ENCODE measurements at places on chromosomes 3 and 15.
A peak's percentile ranks its signal among the peaks of the same experiment; 100 is the strongest.

- DNase-seq, result no peak
Observed at GRCh38 chr15:88389120-88389519, 78.1 kb downstream of the MRPL46 start.

- DNase-seq, result no peak
Observed at GRCh38 chr3:16837602-16838001, 47.2 kb upstream of the PLCL2 start.

DNA sequence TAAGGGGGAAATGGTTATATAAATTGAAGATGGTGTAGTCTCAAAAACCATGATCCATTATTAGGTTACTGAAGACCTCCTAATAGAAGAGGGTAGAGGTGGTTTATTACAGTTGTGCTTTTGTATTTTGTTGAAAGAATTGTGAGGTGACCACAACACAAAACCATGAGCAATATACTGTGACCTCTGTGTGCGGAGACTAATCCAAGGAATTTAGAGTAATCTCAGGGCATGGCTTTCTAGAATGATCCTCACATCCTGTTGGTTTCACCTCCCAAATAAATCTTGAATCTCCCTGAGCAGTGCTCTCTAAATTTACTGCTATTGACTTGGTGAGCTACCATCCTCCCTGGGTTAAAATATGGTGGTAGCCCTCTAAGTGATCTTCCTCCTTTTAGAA, 52.3 kb downstream of the PTPRG start:
- no peak for DNase-seq

DNA sequence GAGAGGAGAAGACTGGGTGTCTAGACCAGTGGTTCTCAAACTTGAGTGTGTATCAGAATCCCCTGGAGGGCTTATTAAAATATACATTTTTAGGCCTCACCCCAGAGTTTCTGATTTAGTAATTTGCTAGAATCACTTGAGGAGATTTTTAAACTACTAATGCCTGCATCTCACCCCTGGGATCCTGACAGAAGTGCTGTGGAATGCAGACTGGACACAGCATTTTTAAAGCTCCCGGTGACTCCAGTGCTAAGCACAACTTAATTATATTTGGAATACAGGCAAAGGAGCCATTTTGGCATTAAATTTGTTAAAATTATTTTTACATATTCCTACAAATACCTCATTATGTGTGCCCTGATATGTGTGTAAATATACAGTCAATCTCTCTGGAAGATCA, 26.7 kb upstream of the COL6A6 start:
- DNase-seq, result no peak

- no peak for DNase-seq
Observed at GRCh38 chr15:39530480-39531342, 50.2 kb upstream of the THBS1 start.

- no peak for DNase-seq
Observed at GRCh38 chr3:81955878-81956277, 194.4 kb upstream of the GBE1 start.

DNA sequence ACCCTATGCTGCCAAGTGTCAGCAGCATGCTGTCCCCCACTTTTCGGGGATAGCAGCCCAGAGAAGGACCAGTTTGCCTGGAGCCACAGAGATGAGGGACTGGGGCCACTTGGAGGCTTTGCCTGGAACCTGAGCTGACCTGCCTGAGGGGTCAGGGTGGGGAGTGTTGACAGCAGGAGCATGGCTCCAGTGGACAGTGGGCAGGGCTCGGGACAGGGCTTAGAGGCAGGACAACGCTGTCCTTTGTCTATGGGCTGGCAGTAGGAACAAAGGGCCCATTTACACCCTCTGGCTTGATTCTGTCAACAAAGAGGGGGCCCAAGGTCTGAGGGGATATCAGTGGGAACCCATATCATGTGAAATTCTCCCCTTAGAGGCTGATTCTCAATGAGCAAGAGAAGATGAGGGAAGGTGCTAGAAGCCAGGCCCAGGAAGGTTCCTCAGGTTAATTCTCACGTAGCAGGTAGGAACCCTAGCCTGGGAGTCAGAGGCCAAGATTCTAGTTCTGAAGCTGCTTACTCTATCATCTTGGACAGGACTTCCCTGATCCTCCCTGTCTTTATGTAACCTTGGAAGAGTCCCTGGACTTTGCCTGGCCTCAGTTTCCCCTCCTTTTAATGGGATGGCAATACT, 29.7 kb upstream of the HHATL start:
- no peak for DNase-seq

DNA sequence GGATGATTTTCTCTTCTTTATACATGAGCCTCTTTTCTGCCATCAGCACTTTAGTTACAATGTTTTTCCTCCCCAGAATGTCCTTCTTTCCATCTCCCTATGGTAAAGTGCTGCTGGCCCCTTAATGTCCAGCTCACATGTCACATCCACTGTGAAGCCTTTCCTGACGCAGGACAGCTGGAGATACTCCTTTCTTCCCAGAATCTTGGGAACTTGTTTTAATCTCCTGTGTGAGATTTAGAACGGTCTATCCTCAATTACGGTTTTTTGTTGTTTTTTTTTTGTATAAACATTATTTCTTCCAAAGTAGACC, 147.7 kb upstream of the TSC22D2 start:
- DNase-seq, result no peak

GRCh38 chr15:57406062-57406772, 29.9 kb downstream of the CGNL1 start:
- no peak for DNase-seq

- DNase-seq, result no peak
Observed at GRCh38 chr3:196638861-196639482, 522 bp upstream of the NRROS start.

- no peak for DNase-seq
Observed at GRCh38 chr15:57411945-57412768, 35.9 kb downstream of the CGNL1 start.

DNA sequence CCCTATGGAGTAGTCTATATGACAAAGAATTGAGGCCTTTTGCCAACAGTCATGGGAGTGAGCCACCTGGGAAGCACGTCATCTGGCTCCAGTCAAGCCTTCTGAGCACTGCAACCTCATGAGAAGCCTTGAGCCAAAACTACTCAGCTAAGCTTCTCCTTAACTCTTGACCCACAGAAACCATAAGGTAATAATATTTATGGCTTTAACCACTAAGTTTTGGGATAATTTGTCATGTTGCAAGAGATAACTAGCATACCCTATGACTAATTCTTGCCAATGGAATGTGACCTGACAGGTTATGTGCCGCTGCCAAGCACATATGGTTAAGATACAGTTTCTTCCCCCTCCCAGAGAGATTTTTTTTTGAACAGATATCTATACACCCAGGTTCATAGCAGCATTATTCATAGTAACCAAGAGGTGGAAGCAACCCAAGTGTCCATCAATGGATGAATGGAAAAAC, 11.8 kb upstream of the SLC6A11 start:
- no peak for DNase-seq

GRCh38 chr3:54358969-54359694, 236.8 kb downstream of the CACNA2D3 start:
- DNase-seq, result no peak

- DNase-seq, result no peak
Observed at GRCh38 chr3:110711851-110712516, 359.6 kb upstream of the NECTIN3 start.

DNA sequence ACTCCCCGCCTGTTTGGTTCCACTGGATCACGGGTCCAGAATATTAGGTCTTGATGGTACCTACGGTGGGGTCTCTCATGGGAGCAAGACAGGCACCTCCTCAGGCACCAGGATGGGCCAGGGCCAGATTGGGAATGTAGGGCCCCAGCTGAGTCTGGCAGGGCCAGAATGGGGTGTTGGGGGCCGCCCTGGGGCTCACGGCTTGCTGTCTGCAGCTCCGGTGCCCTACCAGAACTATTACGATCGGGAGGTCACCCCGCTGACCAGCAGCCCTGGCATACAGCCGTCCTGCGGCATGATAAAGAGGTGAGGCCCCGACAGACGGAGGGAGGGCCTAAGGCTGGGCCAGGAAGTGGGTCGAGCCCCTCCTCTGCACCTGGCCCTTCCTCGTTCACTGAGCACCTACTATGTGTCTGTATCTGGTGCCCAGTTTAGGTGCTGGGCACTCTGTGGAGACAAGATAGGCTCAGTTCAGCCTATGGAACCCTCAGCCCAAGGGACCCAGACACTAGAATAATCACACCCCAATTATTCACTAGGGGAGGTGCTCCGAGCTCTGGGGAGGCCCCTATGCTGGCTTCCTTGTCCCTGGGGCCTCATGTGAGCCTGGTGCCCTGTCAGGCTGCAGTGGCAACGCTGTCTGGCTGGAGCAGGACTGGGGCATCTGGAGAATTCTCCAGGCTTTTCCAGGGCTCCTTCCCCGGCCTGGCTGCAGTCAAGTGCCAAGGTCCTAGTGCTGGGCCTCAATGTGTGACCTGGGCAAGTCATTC, 37.9 kb downstream of the PSTPIP1 start:
- DNase-seq, result no peak

GRCh38 chr15:86155551-86155950, 75.9 kb downstream of the AGBL1 start:
- DNase-seq, result no peak

- DNase-seq, result no peak
Observed at GRCh38 chr3:188336178-188336577, 182.2 kb downstream of the LPP start.

GRCh38 chr3:185646382-185647133, 60.5 kb downstream of the SENP2 start:
- DNase-seq, result no peak

DNA sequence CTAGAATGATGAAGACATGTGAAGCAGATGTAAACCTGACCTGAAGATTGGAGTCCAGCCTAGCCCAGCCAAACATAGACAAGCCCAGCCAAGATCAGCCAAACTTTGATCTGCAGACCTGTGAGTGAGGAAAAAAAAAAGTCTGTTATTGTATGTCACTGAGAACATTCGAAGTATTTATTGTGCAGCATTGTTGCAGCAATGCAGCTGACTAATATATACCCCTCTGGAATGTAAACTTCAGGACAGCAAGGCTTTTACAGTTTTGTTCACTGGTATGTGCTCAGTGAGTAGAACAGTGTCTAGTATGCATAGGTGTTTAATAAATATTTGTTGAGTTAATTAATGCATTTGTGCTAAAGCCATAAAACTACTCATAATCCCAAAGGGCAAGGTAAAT, 23.4 kb downstream of the TMEM202 start:
- no peak for DNase-seq

- peak; percentile 18 for DNase-seq
Observed at GRCh38 chr3:128144512-128145187, 8.6 kb upstream of the EEFSEC start.

DNA sequence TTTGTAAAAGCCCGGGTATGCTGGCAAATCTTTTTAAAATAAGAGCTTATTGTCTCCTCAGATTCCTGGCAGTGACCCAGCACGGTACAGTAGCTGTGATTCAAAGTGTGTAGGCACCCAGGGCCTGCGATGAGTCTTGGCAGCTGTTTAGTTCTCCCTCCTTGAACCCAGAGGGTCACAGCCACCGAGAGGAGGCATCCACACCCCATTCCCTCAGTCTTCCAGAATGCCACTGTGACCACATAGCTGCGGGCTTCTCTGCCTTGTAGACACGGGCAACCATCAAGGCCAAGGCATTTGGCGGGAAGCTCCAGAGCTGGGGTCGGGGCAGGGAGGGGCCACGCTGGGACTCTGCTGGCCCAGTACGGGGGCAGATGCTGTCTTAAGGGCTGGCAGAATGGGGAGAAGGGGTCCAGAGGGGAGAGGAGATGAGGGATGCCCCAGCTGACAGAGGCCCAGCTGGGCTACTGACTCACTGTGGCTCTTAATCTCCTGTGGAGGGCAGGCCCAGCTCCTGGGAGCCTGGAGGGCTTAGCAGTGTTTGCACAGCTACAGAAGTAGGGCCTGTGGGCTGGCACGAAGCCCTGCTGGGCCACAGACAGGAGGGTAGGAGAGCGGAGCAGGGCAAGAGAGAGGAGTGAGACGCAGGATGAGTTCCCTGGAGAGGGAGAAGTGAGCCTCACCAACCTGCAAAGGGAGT, 68.8 kb upstream of the DLG1 start:
- no peak for DNase-seq

GRCh38 chr15:38242055-38242454, 10.6 kb upstream of the SPRED1 start:
- peak; percentile 30 for DNase-seq

DNA sequence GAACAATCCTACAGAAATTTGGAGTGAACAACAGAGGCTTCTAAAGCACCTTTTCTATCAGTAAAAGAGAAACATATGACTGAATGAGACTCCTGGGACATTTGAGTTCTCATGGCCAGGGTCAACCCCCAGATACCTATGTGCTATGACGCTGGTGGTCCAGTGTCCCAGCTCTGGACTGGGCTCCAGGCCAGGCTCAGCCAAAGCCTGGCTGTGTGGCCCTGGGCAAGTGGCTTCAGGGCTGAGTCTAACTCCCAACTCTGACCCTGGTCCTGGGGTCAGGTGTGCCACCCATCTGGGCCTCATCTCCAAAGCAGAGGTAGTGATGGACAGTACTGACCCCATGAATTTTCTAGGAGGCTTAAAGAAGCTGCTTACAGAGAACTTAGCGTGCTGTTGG, 147.8 kb downstream of the FBLN2 start:
- no peak for DNase-seq

DNA sequence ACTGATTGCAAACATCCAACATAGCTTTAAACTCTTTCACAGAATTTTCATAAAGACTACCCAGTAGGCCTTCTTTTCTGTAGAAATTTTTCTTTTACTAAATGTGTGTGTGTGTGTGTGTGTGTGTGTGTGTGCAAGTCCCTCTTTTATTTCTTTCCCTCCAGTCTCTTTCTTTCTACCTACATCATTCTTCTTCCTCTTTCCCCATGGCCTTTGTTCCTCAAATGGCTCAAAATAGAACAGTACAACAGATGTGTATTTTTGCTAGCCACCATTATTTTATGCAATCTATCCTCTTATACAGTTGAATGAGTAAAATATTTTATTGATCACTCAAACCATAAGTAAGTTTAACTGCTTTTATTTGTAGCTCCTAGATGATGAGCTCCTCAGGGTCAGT, 76.4 kb downstream of the USF3 start:
- DNase-seq, result peak; percentile 7

DNA sequence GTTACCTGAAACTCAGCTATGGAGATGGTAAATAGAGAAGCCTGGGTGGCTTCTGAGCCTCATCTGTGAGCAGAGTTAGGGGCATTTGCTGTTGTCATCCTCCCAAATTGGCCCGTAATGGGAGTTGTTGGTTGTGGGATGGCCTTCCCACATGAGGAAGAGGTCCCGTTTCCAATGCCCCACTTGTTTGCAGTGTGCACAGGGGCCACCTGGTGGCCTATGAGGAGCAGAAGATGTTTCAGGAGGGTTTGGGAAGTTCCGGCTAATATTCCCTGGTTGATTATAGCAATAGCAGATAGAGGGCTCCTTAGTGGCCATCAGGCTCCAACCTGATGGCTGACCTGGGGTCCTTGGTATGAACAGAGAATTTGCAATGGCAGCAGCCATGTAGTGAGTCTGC, 1546.5 kb downstream of the OTOL1 start:
- DNase-seq, result no peak

GRCh38 chr3:109382588-109382987, 45.2 kb upstream of the DPPA4 start:
- DNase-seq, result no peak
